ENCODE measurements at places on chromosomes 2 and 18. TPM values are rescaled to one million over a fixed set of nuclear protein-coding genes. Genes with fewer than 3 reads are reported as not detected.

DNA sequence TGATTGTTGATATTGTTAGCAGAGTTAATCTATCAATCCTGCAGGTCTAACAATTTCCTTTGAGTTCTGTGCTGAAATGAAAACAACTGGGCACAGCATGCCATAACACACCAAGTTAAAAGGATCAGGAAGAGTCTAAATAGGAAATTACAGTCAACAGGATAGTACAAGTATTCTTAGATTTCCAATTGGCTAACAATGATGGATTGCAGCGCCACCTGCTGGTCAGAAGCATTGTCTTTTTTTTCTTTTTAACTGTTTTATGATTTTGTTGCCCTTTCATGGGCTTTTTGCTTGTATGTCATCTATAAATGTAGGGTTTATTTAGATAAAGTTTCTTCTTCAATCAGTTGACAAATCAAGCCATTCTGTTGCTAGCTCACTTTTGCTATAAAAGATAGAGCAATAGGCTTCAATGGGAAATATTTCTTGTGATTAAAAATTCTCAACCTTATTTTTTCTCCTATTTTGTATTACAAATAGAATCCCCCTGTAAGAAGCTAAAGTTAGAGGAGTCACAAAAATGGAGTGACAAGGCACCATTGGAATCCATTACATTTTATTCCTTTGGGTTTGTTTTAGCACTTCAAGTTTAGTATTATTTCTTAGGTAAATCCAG, 40.8 kb upstream of the RPRM start:
- H3K4me3 ChIP-seq = no peak overlapping the region
- no peaks in the 10 kb centered on the region for H3K27me3 ChIP-seq
- H3K27ac ChIP-seq = no peak overlapping the region
- DNase-seq = peak; percentile 66
- H3K36me3 ChIP-seq = no peaks in the 10 kb centered on the region
- H3K4me1 ChIP-seq = no peaks in the 10 kb centered on the region

GRCh38 chr18:76866666-76867065, 44.3 kb downstream of the ZNF236 start:
- no peak for DNase-seq
- no peak overlapping the region for H3K4me3 ChIP-seq
- H3K27ac ChIP-seq = no peak overlapping the region

GRCh38 chr2:19543663-19544383, 185.4 kb upstream of the OSR1 start:
- no peak overlapping the region for H3K27ac ChIP-seq
- no peaks in the 10 kb centered on the region for H3K27me3 ChIP-seq
- no peak overlapping the region for H3K4me3 ChIP-seq

DNA sequence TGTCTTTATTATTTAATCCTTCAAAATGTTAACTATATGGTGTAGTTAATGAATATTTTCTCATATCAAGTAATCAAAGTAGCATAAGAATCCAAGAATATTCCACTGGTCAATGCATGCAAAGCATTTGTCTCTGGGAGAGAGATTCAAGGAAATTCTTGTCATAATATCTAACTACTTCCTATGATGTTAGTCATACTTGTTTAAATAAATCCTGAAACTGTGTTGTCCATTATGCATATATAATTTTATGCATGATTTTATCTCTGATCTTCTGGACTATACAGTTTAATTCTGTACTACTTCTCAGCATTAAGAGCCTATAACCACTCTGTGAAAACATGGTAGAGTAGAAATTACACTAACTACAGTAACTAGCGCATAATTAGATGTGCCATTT, 388.3 kb downstream of the NR4A2 start:
- H3K27ac ChIP-seq = no peak overlapping the region
- H3K4me3 ChIP-seq = no peak overlapping the region
- H3K27me3 ChIP-seq = no peaks in the 10 kb centered on the region

GRCh38 chr18:21656402-21656801, 44.3 kb downstream of the SNRPD1 start:
- H3K27me3 ChIP-seq = no peaks in the 10 kb centered on the region
- no peak overlapping the region for H3K27ac ChIP-seq
- DNase-seq = no peak
- H3K4me1 ChIP-seq = no peaks in the 10 kb centered on the region
- peaks cover 41% of the 10 kb centered on the region for H3K36me3 ChIP-seq

GRCh38 chr2:214631406-214631805, 178.1 kb downstream of the BARD1 start:
- no peaks in the 10 kb centered on the region for H3K27me3 ChIP-seq
- no peak overlapping the region for H3K27ac ChIP-seq
- H3K4me3 ChIP-seq = no peak overlapping the region
- no peaks in the 10 kb centered on the region for H3K36me3 ChIP-seq
- no peak for DNase-seq

DNA sequence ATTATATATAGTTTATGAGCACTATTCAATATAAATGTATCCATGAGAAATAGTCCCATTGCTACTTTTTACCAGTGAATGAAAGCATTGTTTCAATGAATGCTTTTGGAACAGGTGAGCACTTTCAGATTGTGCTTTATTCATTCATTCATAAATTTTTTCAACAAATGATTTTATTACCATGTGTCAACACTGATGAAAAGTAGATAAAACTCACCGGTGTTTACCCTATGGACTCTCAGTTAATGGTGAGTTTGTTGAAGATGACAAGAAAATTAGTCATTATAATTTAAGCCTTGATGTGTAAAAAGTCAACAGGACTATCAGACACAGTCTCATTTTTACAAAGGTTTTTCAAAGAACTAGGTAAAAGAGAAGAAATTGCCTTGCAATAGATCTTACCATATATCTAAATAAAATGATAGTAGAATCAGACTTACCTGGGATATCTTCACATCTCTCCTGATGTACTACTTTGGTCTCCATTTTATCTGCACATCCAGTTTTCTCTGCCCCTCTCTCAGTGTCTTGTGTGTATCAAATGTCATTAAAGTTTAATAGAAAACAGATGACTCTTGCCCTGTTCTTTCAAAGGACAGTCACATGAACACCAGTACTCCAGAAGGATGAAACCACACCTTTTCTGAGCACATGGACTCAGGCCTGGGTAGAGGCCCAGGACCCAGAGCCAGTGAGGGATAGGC, 325.3 kb upstream of the RND3 start:
- no peak overlapping the region for H3K4me3 ChIP-seq
- H3K27ac ChIP-seq = no peak overlapping the region
- H3K4me1 ChIP-seq = no peaks in the 10 kb centered on the region
- no peaks in the 10 kb centered on the region for H3K36me3 ChIP-seq
- no peak for DNase-seq

DNA sequence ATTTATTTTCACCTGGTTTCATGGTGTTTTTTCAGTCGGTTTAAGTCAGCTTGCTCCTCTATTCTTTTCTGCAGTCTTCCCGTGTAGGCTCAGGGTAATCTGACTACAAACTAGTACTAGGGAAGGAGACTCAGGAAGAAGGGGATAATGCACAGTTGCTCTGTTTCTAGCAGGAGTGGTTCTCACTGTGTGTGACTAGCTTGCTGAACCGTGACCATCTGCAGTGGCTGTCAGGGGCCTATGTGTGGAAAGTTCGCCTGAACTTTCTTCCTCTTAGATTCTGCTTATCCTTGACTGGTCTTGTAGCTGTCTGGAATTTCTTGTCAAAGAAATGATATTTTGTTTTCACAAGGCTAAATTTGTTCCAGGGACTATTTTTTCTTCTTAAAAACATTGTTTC, 46.3 kb upstream of the AQP4 start:
- no peaks in the 10 kb centered on the region for H3K4me1 ChIP-seq
- no peak overlapping the region for H3K4me3 ChIP-seq
- H3K27ac ChIP-seq = no peak overlapping the region
- no peaks in the 10 kb centered on the region for H3K36me3 ChIP-seq

- H3K27ac ChIP-seq = no peak overlapping the region
- no peak overlapping the region for H3K4me3 ChIP-seq
- no peaks in the 10 kb centered on the region for H3K27me3 ChIP-seq
- no peak for DNase-seq
Observed at GRCh38 chr2:151063271-151063670, 198.4 kb downstream of the RBM43 start.

DNA sequence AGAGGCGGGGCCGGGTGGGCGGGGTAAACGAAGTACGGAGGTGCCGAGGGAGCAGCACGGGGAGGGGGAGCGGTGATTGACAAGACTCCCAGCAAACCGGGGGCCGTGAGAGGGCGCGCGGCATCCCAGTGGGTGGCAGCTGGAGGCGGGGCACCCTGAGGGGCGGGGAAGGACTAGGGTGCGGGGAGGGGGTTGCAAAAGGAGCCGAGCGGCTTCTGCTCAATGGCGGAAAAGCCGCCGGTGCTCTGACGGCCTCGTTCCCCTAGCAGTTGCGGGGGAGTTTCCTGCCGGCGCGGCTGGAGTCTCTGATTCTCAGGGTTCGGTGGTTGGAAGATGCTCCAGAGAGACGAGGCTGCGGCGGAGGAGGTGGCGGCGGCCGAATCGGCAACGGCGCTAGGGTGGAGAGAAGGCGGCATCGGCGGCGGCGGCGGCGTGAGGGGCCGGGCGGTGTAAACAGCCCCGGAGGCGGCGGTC, at the start of gene PPM1B:
TSS of gene PPM1B (plus strand) at position 195 of the 474 bp plus-strand sequence. CDS start 32,325 bp downstream, outside the sequence.
- H3K27ac ChIP-seq = peak within 1 kb of the TSS; percentile 98
- peak within 1 kb of the TSS; percentile 96 for H3K4me3 ChIP-seq
- H3K36me3 ChIP-seq = peaks cover 23% of the 10 kb centered on the region
- peak; percentile 100 for DNase-seq
- H3K4me1 ChIP-seq = peaks cover 27% of the 10 kb centered on the region

GRCh38 chr2:240501531-240501991, 56.2 kb downstream of the ANKMY1 start:
- H3K27ac ChIP-seq = no peak overlapping the region
- H3K4me3 ChIP-seq = no peak overlapping the region
- H3K36me3 ChIP-seq = peaks cover 17% of the 10 kb centered on the region
- peak; percentile 17 for DNase-seq
- no peaks in the 10 kb centered on the region for H3K4me1 ChIP-seq
- no peaks in the 10 kb centered on the region for H3K27me3 ChIP-seq

GRCh38 chr2:36438449-36438977, 82.9 kb downstream of the CRIM1 start:
- no peak overlapping the region for H3K4me3 ChIP-seq
- H3K4me1 ChIP-seq = peaks cover 14% of the 10 kb centered on the region
- DNase-seq = no peak
- no peak overlapping the region for H3K27ac ChIP-seq

The SCYGR4 gene
- not detected for total RNA-seq

The NETO1 gene
- total RNA-seq = not detected

The PAX3 gene
- not detected for total RNA-seq

The CPS1 gene
- total RNA-seq = 1.3 TPM

The FBXO36 gene
- 1.1 TPM for total RNA-seq
